Mucosa of descending colon (tissue), 3 donors: ENCODE measurements at places on chromosomes 2 and 18.

DNA sequence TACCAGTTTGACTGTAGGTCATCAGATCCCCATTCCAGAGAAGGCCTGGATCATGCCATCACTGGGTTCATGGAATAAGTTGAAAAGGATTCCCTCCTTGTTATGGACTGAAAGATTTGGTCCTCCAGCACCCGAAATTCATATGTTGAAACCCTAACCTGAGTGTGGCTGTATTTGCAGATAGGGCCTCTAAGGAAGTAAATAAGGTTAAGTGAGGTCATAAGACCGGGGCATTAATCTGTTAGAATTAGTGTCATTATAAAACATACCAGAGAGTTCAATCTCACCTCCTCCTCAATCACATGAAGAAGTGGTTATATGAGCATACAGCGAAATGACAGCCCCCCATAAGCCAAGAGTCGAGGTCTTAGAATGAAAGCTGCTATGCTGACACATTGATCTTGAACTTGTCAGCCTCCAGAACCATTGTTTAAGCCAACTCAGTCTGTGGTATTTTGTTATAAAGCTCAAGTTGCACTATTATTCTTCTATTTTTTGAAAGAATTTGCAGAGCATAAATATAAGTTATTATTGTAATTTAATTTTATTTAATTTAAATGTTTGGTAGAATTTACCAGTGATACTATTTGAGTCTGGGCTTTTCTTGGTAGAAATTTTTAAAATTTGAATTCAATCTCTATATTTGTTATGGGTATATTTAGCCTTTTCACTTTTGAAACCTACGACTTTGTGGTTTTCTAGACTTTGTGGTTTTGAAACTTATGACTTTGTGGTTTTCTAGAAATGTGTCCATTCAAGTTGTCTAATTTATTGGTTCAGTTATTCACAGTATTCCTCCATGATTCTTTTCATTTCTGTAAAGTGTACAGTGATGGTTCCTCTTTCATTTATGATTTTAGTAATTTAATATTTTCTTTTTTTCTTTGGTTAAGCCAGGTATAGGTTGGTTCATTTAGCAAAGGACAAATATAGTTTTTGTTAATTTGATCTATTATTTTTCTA lies 1206.7 kb upstream of the CDH2 start:
- no peak for DNase-seq

DNA sequence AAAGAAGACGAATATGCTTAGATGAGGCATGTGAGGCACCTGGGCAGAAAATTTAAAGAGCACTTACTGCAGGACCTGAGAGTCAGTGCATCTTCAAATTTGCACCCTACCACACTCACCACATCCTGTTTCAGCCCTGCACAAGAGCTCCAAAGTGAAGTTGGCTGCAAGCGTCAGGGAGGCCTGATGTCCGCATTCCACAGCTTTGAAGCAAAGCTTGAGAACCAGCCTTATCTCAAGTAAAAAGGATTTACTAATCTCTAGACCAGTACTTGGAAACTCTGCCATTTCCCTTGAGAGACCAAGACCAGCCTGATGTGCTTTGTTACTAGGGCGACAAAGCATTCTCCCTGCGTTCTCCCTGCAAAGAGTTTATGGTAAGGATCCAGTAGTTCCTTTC lies 3.4 kb upstream of the ASNSD1 start:
- peak; percentile 53 for DNase-seq

DNA sequence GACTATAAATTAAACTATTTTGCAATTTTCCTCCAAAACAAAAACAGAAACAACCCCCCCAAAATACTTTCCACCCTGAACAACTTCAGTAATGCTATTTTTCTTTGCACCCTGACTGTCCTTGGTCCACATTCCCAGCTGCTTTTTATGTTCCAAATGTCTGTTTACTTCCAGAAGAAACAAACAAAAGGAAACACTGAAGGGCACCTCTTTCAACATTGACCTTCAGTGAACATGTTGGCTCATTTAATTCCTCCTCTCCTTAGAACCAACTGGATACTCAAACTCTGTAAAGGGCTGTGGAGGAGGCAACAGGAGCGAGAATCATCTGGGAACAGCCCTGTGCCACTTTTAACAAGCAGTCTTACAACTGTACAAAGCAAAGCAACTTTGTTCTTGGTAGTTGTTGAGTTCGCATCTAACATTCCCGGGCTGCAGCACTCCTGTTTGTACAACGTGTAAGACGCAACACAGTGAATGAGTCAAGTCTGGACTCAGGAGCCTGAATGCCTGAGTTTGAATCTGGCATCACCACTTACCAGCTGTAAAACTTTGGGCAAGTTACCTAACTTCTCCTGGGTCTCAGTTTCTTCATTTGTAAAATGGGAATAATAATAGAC lies 111.4 kb upstream of the GATA6 start:
- DNase-seq, result no peak

- DNase-seq, result no peak
Measured at GRCh38 chr2:161232571-161232970, 72.3 kb downstream of the TANK start.
